ENCODE measurements at places on chromosomes 5 and 9.

GRCh38 chr5:83077662-83078261 is 415 bp downstream of the XRCC4 start:
- DNase-seq, result no peak

DNA sequence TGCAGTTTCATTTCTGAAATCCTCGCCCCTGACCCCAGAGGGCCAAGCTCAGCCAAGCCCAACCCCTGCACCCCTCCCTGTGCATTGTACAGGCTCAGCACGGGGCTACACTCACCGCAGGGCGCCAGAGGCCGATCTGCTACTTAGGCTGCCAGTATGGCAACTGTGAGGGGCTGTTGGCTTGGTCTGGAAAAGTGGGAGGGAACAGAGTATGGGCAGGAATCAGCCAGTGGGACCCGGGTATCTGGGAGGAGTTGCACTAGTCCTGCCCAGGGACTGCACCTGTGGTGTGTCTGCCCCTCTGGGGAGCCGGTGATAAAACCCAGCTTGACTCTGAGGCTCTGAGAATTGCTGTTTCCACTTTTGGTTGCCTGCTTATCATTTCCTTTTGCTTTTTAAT is 167.4 kb upstream of the KIF2A start:
- DNase-seq, result no peak

- DNase-seq, result no peak
Observed at GRCh38 chr9:18622186-18622836, 148.4 kb downstream of the ADAMTSL1 start.

- no peak for DNase-seq
Observed at GRCh38 chr5:110054240-110054639, 364.5 kb downstream of the MAN2A1 start.

- no peak for DNase-seq
Observed at GRCh38 chr5:169216866-169217265, 84.1 kb downstream of the SLIT3 start.

- DNase-seq, result no peak
Observed at GRCh38 chr9:5578698-5579085, 50.2 kb upstream of the RIC1 start.

GRCh38 chr5:113212244-113212920 is 222.4 kb downstream of the TSSK1B start:
- no peak for DNase-seq

DNA sequence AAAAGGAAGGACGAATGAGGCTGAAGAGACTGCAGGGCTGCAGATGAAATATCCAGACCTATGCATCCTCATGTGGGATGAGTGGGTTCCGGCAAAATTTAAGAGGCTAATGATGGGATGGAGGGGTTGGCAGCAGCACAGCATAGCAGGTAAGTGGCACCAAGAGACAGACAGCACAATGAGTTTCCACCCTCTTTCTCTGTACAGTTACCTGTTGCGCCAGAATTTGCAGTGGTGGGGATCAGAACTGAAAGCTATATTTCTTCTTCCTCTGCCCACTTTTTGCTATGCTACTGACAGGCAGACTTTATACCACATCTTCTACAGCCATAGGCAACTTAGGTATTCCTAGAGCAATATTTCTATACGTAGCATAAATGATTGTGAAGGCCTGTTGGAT is 227.0 kb downstream of the EPB41L4A start:
- DNase-seq, result no peak

DNA sequence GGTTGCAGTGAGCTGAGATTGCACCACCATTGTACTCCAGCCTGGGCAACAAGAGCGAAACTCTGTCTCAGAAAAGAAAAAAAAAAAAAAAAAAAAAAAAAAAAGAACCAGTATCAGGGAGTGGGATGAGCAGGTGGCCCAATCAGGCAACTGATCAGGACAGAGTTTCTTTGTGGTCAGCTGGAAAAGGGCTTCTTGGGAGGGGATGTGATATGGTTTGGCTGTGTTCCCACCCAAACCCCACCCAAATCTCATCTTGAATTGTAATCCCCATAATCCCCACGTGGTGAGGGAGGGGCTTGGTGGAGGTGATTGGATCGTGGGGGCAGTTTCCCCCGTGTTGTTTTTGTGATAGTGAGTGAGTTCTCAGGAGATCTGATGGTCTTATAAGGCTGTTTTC is 4.7 kb upstream of the GCNT1 start:
- DNase-seq, result no peak

- DNase-seq, result no peak
Observed at GRCh38 chr5:157150995-157151394, 8.3 kb upstream of the MED7 start.

DNA sequence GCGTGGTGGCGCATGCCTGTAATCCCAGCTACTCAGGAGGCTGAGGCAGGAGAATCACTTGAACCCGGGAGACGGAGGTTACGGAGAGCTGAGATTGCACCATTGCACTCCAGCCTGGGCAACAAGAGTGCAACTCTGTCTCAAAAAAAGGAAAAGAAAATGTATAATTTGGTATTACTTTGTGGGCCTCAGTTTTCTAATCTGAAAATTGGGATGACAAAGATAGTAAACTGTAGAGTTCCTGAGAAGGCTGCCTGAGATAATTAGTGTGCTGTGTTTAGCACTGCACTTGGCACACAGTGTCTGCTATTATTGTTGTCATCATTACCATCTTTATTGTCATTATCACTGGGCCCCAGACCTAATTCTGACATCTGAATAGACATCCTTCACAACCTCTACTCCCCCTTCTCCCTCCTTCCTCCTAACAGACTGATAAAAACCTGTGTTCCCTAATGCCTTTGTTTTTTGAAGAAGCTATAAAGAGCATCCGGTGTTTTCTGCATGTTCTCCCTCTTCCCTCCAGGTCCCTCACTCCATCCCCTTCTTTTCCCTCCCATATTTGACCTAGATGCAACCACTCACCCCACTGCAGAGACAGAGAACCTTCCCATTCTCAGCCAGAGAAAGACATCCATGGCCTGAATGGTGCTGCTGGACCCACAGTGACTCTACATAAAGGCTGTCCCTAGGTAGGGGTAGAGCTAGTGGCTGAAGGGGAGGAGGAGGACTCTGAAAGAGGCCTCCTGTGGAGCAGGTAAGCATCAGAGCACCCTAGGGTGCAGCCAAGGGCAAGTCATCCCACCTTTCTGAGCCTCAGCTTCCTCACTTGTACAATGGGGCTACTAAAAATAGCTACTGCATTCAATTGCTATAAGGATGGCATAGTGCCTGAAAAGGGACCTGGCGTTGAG is 15.7 kb upstream of the CYSTM1 start:
- no peak for DNase-seq

GRCh38 chr5:58860680-58861079 is 277.8 kb downstream of the RAB3C start:
- DNase-seq, result no peak

GRCh38 chr9:18109675-18110074 is 364.3 kb upstream of the ADAMTSL1 start:
- DNase-seq, result no peak

- no peak for DNase-seq
Observed at GRCh38 chr5:105872569-105873270, 1798.0 kb downstream of the EFNA5 start.

DNA sequence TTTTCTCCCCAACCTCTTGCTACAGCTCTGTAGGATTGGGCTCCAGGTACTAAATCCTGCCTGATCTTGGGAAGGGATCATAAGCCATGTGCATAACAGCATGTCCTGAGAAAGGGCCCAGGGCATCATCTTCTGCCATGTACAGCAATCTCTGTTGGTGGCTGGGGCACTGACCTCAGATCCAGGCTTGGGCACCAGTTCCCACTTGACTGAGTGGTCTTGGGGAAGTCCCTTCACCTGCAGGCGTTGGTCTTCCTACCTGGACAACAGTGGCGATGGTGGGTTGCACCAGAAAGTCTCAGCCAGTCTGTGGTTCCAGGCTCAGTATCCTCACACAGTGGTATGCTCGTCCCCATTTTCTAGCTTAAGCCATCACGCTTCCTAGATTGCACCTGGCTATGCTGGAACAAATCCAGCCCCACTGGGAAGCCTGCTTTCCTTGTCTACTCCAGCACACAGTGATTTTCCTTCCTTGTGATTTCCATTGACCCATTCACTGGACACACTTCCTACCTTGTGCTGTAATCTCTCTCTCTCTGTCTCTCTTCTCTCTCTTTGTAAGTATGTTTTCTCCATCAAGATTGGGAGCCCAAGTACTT is 121.7 kb upstream of the PITX1 start:
- no peak for DNase-seq

GRCh38 chr9:115997923-115998322 is 155.7 kb upstream of the PAPPA start:
- no peak for DNase-seq

- DNase-seq, result no peak
Observed at GRCh38 chr9:94937214-94937903, 210.9 kb downstream of the AOPEP start.

DNA sequence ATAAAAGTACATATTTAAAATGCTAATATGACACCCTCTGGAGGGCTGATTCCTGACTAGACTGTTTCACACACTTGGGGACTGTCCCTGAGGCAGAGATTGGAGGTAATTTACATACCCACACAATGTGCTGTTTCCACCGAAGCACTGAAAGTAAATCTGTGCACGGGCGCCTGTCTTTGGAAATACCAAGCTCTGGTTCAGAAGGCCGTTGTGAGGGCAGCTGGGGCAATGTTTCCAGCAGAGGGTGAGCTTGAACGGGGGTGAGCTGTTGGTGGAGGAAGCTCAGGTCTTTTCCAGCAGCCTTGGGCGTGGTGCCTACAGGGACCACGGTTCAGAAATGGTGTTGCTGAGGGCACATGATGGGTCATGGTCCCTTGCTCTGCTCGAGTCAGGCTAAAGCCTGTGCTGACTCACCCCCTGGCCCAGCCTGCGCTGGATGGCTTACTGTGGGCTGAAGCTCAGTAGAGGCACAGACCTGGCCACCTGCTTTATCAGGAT is 25.8 kb upstream of the HMCN2 start:
- no peak for DNase-seq

DNA sequence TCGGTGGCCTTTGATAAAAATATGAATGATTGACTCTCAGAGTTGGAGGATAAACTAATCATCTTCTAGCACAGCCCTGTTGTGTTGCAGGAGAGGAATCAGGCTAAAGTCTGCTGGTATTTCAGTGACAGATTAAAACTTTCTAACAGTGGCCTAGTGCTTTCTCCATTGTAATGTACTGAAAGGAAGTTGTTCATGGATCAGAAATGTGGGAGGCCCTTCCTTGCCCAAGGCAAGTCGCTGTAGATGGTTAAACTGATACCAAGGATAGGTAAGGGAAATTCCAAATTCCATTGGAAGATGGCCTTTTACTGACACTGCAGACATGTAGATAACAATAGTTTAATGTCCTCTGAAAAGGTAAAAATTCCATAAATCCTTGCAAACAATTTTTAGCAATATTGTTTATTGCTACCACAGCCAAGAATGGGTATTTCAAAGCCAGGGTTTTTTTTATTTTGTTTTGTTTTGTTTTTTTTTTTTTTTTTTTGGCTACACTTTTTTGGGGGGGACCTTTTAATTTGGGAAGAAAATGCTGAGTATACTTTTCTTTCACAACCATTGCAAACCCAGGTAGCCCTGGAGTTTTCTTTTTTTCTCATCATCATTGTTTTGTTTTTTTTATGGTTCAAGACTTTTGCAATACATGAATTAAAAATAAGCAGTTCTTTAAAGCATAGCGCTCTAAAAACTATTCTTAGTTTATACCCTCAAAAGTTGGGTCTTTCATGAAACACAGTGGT is 35.5 kb downstream of the WDR36 start:
- no peak for DNase-seq

DNA sequence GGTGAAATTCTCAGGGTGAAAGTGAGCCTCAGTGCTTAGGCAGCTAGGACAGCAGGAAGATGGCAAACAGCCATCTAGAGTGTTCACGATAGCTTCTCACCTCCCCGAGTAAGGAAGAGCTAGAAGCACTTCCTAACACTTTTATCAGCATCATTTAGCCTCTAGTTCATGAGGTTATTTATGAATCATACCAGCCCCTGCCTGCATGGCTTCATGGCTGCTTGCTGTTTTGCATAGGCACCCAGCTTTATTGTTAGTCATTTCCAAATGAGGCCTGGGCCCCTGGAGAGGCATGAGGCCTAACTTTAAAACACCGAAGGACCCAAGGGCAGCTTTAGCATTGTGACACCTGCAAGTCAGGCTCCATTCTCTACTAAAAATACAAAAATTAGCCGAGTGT is 134.9 kb upstream of the PANK3 start:
- no peak for DNase-seq

GRCh38 chr5:87195616-87196015 is 72.1 kb upstream of the RASA1 start:
- DNase-seq, result no peak

DNA sequence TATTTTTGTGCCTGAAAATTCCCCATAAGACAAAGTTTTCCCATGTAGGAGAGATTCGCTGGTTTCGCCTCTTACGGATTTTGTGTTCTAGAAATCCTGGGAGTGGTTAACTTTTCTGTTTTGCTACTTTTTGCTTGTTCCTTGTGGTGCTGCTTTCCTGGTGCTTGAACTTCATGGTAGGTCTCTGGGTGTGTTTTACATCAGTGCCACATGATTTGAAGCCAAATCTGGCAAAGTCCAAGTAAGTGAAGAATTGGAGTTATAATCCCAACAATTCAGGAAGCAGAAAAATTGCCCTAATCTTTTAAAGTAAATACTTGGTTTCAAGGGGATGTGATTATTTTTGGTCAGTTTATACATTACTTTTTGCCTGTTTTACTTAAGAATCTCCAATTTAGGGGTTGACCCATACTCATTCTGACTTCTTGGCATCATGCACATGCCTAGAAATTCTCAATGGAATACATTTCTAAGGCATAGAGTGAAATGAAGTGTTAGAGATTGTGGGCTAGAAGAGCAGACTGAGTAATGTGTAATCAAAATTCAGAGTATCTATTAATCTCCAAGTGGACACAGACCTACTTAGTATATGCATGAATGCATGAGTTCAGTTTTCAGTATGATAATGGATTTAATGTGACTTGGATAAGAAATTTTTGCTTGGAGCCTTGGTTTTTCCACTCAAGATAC is 189.7 kb downstream of the CSNK1G3 start:
- no peak for DNase-seq

DNA sequence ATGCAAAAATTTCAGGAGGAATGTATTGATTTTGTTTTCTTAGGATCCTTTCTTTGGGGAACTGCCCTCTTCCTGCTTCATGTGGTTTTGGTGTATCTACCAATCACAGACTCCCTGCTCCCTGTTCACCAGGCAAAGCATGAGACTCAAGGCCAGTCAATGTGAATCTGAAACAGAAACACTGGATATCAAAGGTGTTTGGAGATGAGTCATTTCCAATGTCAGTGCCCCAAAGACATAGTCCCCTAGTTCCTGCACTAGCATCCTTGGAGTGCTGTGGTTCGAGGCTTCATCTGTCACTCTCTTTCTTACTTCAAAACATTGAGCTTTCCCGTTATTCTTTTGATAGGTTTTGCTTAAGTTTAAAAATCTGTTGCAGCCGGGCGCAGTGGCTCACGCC is 8.1 kb downstream of the PPP3R2 start:
- DNase-seq, result no peak

DNA sequence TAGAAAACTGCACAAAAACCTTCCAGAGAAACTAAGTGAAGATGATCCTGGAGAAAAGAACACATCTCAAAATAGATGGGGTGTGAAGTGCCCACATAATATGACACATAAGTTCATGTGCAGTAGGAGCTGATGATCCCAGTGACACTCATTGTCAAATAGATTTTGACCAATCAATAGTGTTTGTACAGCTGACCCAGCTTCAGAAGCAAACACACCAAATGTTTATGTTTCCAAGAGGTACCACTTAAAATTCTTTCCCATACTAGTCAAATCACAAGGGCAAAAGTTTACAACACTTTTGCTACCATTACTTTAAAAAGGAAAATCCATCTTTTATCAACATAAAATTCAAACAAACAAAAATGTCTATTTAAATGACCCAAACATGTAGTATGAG is 175.0 kb downstream of the MLLT3 start:
- DNase-seq, result no peak

Measured in caudate nucleus (tissue), 63 donors.